Uterus (tissue), 4 donors: ENCODE measurements at places on chromosomes 2 and 18. TPM values are rescaled to one million over a fixed set of nuclear protein-coding genes. Genes with fewer than 3 reads are reported as not detected.
A peak's percentile ranks its signal among the peaks of the same experiment; 100 is the strongest.

DNA sequence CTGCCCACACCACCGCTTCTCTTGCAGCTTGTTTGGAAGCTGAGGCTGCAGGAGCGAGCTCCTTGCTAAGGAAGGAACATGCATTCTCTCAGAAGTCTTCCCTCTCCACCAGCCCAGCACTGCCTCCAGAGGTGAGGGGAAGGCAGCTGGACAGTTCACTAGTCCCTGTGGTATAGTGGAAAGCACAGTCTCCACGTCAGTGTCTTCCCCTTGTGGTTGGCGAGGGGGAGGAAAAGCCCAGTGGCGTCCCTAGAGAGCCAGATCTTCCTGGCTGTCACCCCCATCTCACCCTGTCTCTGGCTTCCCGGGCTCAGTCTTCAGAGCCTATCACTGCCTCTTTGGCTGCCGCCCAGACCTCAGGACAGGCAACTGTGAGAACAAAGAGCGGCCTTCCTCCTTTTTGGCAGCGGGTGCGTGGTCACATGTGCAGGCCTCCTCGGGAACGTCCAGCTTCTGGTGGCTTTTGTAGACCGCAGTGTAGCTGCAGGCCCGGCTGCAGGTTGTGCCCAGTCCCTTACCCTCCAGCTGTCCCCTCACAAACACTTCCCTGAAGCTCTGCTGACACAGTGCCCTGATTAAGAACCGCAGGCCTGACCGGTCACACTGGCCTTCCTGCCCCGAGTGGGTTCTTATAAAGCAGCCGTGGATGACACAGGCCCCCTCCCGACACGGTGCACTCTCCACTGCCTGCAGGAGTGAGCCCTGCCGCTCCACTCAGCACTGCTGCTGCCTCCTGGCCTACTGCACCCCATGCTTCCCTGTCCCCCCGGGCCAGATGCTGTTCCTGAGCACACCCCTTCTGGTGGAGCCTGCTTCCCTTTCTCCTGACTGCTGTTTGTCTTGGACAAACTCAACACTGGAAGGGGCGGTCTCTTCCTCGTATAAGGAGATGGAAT lies 90.9 kb downstream of the RNF144A start:
- DNase-seq, result peak; percentile 85

DNA sequence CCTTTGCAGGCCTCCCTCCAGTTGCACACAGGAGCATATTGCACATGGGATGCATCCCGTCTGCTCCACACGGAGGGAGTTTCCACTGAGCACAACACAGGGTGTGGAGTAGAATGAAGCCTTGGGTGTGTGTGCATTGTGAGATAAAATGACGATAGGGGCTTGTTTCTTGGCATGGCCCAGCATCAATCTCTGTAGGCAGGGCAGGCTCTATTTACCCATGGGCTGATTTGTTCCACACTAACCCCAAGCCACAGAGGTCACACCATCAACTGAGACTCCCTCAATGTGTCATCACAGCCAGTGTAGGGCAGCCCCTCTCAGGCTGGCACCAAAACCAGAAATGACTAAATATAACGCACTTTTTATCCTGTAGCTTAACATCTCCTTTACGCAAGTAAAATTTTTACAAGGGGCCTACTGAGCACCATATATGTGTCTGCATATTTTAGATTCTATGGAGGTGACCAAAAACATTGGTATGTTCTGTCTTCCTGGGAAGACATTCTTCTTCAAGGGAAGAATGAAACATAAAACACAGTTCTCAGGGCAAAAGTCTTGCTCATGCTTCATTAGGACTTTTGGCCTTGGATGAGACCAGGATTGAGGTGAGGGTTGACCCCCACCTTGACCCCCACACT lies 2.7 kb upstream of the GKN1 start:
- no peak for DNase-seq

GRCh38 chr2:104344985-104345384 lies 508.9 kb upstream of the POU3F3 start:
- DNase-seq, result no peak

- DNase-seq, result no peak
Observed at GRCh38 chr2:42769583-42770287, 5.8 kb upstream of the OXER1 start.

GRCh38 chr2:105597011-105597805 lies 147.5 kb upstream of the NCK2 start:
- no peak for DNase-seq

DNA sequence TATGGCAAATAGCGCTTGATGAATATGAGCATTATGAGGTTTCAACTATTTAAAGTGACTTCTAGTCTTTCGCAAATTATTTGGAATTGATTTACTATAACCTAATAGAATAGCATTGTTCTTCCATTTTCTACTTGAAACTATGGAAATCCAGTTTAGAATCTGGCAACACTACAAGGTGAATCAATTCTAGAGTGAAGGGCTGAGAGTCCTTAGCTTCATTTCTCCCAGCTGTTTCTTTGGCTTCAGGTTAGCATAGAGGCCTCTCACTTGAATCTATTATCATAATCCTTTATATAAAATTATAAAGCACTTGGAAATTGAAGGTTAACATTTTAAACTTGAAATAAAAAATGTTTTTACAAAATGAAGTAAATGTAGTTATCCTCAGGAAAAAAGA lies 318.8 kb downstream of the CCDC85A start:
- no peak for DNase-seq

- no peak for DNase-seq
Observed at GRCh38 chr2:216970359-216970915, 110.6 kb upstream of the TNP1 start.

- no peak for DNase-seq
Observed at GRCh38 chr18:79869591-79870300, 72.0 kb downstream of the KCNG2 start.

DNA sequence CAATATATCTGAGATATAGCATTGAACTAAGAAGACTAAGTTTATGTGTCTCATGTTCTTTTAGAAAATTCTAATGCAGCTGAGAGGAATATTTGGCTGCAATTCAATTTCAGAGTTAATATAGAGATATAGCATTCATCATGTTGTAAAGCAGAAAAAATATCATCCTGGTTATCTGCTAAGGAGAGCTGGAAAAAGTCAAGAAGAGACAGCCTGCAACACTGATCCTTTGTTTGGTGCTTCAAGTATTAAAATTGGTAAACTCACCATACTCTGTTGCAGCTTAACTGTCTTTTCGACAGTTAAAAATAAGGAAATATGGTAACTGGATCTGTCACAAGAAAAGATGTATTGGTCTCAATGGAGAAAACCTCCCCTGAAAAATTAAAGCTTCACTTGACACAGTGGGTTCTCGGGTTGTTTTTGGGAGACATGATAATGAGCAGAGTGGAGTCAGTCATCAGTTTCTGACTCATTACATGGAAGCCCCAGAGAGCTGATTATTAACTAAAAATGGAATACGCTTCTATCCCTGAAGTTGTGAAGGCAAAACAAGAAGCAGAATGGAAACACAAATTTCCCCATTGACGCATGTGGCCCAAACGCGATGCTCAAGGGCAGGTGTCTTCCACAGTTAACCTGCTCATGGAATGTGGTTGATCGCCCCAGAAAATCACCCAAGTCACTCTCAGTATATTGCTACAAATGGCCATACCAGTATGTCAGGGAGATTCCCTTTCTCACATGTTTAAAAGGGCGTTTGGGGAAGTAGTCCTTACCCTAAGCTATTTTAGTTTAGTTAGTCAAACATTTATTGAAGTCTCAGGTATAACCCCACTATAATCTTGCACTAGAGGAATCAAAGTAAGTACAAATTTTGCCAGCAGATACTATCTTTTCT lies 8.2 kb downstream of the BCL2 start:
- no peak for DNase-seq

GRCh38 chr18:79572093-79572780 lies 107.4 kb upstream of the CTDP1 start:
- DNase-seq, result no peak

- DNase-seq, result no peak
Observed at GRCh38 chr18:12423393-12423792, 15.7 kb downstream of the PRELID3A start.

DNA sequence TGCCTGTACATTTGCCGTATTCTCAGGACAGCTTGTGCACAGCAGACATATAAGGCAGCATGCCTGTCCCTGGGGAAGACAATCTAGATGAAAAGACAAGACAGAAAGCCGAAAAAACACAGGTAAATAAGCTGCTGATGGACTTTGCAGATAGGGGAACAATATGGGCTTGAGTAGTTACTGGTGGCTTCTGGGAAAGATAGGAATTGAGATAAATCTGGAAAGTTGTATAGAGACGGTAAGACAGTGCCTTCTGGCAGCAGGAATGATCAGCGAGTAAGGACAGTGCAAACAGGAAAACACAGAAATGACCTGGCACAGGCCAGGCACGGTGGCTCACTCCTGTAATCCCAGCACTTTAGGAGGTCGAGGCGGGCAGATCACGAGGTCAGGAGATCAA lies 70.2 kb downstream of the FAM124B start:
- DNase-seq, result no peak

- no peak for DNase-seq
Observed at GRCh38 chr2:191230174-191230573, 15.0 kb upstream of the MYO1B start.

DNA sequence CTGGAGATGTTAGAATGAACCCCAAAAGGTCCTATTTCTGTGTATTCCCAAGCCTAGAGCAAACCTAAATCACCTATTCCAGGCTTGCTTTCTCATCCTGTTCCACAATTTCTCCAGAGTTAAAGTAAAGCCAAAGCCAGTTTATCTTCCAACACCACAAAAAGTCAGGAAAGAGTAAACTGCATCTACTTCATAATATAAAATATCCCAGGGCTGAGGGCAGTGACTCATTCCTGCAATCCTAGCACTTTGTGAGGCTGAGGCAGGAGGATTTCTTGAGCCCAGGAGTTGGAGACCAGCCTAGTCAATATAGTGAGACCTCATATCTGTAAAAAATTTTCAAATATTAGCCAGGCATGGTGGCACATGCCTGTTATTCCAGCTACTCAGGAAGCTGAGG lies 241.4 kb downstream of the CDH20 start:
- no peak for DNase-seq

- DNase-seq, result no peak
Observed at GRCh38 chr2:158773121-158773520, 22.0 kb upstream of the DAPL1 start.

The RPRD1A gene
- total RNA-seq, result 57.4 TPM

The ARID5A gene
- 20.2 TPM for total RNA-seq

The PRSS56 gene
- not detected for total RNA-seq

The BCL11A gene
- total RNA-seq, result 2.8 TPM

The CNTNAP5 gene
- total RNA-seq, result 1.4 TPM

The CIB4 gene
- total RNA-seq, result not detected

The DNER gene
- total RNA-seq, result 6.2 TPM

The HADHB gene
- total RNA-seq, result 45.3 TPM

The PRKAG3 gene
- total RNA-seq, result not detected

The DLX1 gene
- total RNA-seq, result not detected

The ABCA12 gene
- not detected for total RNA-seq
